Stimulated activated CD4-positive, alpha-beta T cell treated with anti-CD3 and anti-CD28 coated beads, TNF-alpha, amount 100 ng/mL, for 24 hours (primary cell): ENCODE measurements at places on chromosomes 7 and 10.

GRCh38 chr10:105868935-105869334 is 1227.8 kb downstream of the SORCS3 start:
- DNase-seq, result no peak

DNA sequence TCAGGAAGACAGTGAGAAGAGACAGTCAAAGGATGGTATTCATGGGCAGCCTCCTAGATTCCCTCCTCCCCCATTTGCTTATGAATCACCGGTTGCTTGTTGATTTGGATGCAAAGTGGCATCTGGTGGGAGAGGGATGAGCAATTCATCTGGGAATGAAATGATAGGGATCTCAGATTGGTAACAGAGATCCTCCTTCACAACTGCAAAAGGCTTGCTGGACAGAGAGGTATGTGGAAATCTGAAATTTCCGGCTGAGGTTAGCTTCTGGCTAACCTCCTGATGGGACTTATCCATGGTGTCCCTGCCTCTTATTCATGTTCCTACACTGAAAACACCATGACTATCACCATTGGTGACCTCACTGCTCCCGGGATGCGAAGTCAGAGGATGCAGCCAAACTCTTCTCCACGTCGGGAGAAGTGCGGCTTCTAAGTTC is 48.4 kb upstream of the PODXL start:
- no peak for DNase-seq

GRCh38 chr10:118925404-118926071 is 104.0 kb upstream of the NANOS1 start:
- DNase-seq, result no peak

- no peak for DNase-seq
Observed at GRCh38 chr7:138865843-138866242, 67.8 kb upstream of the ATP6V0A4 start.

GRCh38 chr7:150370612-150371071 is 2.0 kb downstream of the REPIN1 start:
- DNase-seq, result no peak

DNA sequence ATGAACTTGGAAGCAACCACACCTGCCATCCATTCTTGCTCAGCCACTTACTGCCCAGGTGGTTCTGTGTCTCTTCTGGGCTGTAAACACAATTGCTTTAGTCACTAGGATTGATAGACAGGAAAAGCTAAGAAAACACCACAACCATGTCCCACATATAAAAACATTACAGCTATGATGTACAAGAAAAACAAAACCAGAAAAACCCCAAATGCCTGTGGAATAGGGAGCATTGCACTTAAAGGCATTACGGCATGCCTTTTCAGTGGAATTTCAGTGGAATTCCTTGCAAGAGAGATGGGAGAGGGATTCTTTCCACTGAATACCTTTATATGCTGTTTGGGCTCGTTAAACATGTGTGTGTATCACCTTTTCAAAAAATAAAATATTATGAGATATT is 44.2 kb upstream of the GPR26 start:
- DNase-seq, result no peak

DNA sequence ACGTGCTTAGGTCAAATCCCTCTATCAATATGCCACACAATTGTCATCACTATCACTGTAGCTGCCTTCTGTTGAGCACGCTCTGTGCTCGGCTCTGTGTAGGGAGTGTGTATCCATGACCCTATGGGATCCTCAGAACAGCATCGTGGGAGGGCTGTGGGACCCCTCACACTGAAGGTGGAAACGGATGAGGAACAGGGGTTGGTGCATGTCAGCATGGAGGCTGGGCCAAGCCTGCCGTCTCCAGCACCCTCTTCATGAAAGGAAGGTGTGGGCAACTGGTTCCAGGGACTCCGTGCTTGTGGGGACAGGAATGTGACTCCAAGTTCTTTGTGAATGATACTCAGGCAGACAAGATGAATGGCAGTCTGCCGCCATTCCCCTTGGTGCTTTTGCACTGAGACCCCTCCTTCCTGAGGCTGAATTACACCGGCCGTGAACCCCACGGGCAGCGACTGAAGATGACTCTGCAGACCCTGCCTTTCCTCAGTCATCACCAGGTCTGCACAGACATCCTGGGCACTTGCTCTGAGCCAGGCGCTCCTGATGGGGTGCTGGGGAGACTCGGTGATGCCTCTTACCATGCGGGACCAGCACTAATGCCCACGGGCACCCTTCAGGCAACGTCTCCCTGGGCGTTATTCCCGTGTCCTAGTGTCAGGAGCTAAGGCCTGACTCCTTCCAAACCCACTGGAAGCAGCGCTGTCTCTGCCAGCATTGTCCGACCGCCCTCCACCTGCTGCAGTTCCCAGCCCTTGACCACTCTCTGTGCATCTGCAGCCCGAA is 495.2 kb downstream of the TCERG1L start:
- no peak for DNase-seq

DNA sequence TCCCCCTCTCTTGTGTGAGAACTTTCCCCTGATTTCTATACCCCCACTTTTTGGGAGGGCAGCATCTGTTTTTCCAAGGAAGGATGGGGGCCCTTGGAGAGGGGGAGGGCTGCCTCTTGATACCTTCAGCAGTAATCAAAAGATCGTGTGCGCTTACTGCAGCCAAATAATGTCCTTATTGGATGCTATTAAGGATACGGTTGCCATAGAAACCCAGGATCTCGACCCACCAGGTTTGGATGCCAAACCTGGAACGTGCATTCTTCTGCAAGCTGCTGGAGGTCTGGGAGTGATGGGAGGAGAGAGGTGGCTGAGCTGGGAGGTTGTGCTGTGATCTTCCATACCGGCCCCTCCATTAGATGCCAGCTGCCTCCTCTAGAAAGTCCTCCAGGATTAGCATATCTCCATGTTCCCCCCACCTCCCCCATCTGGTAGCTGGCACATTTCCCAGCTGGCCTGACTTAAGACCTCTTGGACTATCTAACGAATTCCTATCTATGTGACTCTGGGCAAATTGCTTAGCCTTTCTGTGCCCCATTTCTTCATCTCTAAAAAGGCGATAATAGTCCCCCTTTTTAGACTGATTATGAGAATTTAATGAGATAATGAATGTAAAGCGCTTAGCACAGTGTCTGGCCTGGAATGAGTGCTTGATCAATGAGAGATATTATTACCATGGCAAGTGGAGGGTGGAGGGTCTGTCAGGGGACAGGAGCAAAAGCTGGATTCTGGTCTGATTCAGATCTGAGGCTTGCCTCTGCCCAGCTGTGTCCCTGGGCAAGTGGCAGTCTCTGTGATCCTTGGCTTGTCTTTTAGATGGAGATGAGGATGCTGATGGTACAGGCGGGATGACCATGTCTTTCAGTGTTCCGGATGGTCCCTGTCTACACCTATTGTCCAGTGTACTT is 78.5 kb upstream of the PCBD1 start:
- DNase-seq, result no peak

DNA sequence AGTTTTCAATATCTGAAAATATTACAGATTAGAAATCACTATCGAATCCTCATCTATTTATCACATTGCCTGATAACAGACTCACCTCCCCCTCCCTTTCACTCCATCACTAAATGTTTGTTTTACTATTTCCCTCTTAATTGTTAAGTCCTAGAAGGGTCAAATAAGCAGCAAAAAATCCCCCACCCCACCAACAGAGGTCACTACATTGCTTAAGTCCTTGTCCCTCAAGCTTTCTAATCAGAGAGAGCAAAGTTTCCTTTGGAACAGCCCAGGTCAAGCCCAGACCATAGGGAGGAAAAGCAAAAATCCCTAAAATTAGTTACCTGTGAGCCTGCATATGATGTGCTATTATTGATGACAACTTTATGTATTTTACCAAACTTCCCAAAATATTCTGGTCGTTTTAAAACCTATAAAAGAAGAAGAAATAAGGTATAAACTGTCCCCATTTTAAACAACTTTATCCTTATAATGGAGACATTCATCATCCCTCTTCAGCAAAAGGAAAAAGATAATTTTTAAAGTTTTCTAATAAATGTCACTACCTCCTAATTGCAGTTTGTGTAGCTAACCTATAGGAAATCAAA is 95.0 kb downstream of the CNOT4 start:
- no peak for DNase-seq

DNA sequence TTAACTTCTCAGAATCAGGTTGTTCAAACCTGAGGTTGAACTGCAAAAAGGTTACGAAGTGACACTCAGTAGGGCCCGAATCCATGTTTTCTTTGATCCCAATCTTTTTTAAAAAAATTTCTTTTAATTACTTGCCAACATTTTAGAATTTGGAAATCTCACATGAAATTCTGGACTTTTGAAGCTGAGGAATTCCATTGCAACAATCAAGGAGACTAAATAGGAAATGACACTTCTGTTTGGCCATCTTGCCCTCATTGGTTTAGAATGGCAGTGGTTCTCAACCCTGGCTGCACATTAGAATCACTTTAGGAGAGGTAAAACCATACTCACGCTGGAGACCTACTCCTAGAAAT is 471 bp upstream of the TOMM7 start:
- no peak for DNase-seq

DNA sequence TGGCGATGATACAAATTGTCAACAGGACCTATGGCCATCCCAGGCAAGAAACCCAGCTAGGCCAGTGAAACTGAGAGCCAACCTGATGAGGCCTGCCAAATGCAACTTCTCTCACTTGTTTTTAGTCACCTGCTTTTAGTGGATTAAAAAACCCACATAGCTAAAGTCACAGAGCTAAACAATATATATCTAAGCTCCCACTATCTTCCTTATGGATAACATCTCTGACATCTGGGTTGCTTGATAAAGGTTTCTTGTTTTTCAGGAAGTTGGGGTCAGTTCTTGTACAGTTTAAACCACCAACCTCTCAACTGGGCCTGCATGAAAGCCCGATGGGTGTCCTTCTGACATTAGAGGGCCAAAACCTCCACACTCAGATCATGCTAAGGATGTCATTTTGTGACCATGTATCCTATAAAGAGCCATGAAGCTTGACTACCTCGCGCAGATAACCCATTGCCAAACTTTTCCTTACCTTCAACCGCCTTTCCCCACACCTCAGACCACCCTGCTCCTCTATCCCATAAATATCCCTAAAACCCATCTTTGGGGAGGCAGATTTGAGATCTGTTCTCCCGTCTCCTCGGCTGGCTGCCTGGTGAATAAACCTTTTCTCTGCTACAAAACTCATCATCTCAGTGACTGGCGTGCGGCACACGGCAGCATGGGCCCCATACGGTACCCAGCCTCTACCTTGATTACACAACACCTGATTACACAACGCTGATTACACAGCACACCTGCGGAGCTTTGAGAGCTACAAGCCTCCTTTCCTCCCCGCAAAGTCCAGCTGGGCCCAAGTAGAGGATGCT is 797 bp upstream of the STMP1 start:
- peak; percentile 6 for DNase-seq

DNA sequence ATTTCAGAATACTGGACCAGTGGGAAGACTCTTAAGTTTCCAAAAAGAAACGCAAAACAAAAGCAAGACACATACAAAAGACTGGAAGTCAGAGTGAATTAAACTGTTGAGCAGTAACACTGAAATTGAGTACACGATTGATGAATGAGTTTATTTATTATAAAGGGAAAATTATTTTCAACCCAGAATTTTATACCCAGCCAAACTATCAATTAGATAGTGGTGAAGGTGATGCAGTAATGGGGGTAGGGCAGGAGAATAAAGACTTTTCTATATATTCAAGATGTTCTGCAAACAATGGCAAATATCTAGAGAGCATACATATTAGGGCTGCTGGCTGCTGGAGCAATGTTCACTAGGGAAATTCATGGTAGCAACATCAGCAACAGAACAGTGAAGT is 143.7 kb upstream of the NPVF start:
- no peak for DNase-seq

- no peak for DNase-seq
Observed at GRCh38 chr10:33609546-33609945, 275.1 kb upstream of the NRP1 start.
